Dorsolateral prefrontal cortex (tissue), 122 donors: ENCODE measurements at places on chromosomes 7 and 10.

GRCh38 chr7:77579797-77580196, 42.7 kb downstream of the PTPN12 start:
- DNase-seq = no peak

DNA sequence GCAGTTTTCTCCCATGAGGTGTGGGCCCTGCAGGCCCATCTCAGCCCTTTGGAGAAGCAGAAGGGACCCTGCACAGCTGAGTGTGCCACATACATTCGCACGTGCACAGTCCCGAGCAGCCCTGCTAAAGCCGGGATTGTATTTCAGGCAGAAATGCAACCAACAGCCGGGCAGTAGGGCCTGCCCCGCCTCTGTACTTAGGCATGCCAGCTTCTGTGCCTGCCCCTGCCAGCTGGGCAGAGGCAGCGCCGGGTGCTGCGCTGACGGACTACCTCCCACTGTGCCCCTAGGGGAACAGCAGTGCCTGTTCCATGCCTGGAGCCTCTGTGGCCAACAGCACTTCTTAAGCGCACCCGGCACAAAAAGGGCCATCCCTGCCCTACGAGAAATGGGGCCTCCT, 170.3 kb downstream of the NEURL1 start:
- peak; percentile 84 for DNase-seq

GRCh38 chr10:31025142-31025541, 6.5 kb downstream of the ZNF438 start:
- no peak for DNase-seq

DNA sequence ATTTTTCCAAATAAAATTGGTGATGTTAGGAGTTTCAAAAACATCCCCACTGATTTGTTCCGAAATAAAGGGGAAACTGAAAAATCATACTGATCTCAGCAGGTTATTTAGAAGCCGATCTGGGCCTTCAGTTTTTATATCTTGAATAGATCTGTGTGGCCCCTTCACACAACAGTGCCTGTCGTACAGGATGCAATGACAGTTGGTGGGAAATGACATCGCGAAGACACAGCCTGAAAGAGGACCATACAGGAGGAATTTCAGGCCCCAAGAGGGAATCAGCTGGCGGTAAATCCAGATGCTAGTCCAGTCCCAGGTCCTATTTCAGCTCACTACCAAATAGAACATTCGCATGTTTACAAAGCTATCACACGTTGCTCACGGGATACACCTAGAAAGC, 3.0 kb downstream of the H2BK1 start:
- DNase-seq = no peak

DNA sequence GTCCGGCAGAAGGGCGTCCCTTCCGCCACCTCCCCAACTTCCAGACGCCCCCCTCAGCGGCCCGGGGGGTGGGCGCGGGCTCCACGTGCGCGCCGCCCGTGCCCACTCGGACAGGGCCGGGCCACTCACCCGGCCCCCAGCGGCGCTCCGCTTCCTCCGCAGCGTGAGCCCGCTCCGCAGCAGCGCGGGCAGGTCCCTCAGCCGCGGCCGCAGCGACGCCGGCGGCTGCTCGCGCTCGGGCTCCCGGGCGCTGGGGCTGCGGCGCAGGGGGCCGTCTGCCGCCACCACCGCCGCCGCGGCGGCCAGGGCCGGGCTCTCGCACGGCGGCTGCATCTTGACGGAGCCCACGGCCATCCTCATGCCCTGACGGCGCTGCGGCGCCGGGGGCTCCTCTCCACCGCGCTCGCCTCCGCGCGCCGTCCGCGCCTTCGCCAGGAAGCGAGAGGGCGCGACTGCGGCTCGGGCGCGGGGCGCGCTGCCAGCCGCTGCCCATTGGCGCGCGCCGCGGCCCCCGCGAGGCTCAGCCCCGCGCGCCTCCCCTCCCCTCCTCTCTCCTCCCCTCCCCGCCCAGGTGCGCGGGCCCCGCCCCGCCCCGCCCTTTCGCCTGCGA, at the start of gene RAPGEF5:
Gene RAPGEF5 (minus strand): TSS at position 454 of the 610 bp plus-strand sequence. CDS start 94 bp downstream, at position 360.
- DNase-seq = peak; percentile 61

GRCh38 chr7:117011419-117012260, 58.3 kb downstream of the ST7 start:
- DNase-seq = no peak

DNA sequence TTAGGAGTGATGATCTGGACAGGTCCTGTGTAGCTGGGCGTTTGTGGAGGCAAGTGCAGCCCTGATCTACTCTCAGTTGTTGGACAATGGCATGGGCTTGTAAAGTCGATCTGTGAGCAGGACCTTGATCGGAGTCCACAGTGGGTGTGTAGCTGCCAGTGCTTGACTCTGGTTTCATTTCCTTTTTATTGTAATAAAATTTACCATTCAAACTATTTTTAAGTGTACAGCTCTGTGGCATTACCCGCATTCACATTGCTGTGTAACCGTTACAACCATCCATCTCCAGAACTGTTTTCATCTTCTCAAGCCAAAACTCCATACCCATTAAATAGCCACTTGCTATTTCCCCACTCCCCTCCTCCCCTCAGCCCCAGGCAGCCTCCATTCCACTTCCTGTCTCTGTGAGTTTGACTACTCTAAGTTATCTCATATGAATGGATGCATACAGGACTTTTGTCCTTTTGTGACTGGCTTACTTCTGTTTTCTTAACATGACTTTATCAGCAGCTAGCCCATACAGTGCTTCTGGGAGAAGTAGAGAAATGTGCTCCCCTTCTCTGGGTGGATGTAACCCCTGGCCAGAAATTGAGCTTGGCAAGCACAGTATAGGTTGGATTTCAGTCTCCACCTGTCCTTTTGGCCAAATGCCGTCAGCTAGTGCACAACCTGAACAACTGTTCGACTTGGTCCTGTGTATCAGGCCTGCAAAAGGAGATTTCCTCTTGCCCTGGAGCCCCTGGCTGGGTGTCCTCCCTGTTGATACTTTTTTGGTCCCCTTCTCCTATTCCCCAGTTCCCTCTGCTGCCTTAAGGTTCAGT, 180.0 kb downstream of the LRMDA start:
- DNase-seq = no peak

GRCh38 chr7:33650828-33651227, 254.5 kb upstream of the BMPER start:
- DNase-seq = no peak

GRCh38 chr7:98713165-98713810, 96.2 kb downstream of the NPTX2 start:
- DNase-seq = no peak

DNA sequence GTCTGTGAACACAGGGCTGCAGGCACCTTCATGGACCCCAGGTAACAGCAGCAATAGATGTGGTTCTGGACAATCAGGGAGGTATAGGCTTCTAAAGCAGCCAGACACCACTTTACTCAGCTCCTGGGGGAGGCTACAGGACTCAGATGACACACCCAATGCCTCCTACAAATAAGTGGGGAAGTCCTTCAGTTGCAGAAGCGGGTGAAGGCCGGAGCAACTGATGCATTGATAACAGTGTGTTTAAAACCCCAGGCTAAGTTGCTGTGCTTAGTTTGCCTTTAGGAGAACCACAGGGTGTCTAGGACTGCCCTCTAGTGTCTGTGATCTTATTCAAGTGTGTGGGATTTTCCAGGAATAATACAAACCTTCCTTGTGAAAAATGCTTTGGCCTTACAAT, 5.9 kb upstream of the ITGA8 start:
- no peak for DNase-seq

DNA sequence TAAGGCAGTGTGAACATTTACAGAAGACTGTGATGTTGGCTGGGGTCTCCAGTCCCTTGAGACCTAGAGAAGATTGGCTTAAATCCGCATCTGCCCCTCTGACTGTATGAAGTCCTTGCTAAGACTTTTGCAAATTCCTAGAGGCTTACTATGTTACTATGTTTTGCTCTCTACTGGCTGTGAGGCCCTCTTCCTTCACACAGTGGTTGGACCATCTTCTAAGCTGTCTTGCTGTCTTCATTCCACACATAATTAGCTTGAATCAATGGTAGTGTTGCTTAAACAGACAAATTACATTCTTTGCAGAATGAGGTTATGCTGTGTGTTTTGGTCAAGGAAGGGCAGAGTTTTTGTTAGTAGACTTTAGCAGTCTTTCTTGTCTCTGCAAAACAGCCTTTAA, 658.0 kb downstream of the TYW1 start:
- DNase-seq = no peak

DNA sequence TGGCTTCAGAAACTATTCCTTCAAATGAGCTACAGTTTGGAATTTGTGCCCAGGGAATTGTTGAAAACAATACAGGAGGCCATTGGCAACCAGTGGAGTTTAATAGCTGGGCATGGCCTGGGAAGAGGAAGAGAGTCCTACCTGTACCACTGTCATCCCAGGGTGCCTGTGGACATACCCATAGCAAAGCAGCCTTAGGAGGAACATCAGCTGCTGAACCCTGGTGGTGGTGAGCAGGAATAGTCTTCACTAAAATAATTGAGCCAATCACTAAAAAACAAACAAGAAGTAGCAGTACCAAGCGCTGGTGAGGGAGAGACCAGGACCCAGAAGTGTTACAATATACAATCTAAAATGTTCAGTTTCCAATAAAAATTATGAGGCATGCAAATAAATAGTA, 14.5 kb downstream of the IGFBP1 start:
- no peak for DNase-seq

DNA sequence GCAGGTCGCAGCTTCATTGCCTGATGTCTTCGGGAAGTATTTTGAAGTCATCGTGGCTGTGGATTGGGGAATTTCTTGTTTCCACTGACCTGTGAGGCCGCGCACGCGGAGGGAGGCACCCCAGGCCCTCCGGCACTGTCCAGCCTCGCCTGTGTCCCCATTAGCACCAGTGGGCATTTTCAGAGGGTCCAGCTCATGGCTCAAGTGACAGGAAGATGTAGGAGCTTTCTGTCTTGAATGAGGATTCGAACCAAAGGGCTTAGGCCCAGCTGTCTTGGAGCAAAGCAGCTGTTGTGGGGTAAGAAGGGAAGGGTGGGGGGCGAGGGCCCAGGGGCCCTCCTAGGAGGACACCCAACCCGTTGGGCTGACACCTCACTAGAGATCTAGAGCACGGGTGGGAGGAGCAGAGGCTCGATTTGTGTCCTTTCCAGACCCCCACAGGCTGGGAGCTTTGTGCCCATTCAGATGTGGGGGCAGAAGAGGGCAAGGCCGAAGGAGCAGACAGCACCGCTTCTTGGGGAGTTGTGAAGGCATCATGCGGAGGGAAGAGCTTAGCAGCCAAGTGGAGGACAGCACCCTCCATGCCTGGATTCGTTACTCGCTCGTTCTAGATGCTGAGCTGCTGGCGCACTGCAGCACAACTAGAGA, 914 bp downstream of the ZNF37A start:
- DNase-seq = no peak

DNA sequence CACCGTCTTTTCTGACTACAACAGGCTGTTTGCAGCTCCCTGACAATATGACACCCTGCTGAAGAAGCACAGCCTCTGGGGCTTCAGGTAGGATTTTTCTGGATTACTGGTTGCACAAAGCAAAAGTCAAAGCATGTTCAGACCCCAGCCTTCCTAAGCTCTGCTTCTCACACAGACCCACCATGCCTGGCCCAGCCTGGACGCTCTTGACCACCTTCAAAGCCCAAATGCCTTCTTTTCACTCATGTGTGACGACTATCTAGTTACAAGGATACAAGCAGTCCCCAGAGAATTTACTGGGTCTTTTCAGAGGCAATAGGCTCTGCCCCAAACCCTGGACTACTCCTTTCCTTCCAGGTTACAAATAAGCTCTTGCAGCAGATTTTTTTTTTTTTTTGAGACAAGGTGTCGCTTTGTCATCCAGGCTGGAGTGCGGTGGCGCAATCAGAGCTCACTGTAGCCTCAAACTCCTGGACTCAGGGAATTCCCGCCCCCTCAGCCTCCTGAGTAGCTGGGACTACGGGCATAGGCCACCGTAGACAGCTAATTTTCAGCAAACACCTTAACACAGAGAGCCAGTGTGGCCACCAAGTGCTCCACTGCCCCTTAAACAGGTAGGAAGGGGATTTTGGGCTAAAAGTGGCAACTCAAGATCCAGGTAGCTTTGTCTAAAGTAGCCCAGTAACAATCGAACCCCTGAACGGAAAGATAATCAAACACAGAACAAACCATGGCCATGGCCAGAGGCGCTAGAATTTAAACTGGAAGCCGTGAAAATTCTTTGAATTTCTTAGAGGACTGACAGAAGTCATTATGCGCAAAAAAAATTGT, 16.2 kb downstream of the SVIL start:
- no peak for DNase-seq

DNA sequence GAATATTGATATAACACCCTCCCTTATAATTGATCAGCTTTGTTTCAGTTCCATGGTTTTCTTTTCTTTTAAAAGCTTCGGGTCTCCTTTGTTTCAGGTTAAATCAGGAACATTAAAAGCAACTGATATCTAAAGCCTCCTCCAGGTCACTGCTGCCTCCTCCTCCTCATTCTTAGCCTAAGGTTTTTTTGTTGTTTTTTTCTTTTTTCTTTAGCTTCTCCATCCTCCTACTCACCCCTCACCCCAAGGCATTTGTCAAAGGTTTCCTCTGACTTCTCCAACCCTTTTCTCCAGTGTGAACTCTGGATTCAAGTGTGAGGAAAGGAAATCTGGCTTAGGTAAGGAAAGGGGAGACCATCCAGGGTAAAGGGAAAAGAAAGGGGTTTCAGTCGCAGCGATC, 420.2 kb upstream of the NFE2L3 start:
- no peak for DNase-seq

DNA sequence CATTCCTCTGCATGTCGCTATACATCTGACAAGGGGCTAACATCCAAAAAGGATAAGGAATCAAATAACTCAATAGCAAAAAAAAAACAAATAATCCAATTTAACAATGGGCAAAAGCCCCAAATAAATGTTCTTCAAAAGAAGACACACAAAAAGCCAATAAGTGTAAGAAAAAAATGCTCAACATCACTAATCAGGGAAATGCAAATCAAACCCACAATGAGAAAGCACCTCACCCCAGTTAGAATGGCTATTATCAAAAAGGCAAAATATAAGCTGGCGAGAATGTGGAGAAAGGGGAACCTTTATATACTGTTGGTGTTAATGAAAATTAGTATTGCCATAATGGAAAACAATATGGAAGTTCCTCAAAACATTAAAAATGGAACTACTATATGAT, 14.3 kb downstream of the ARHGAP12 start:
- DNase-seq = no peak

DNA sequence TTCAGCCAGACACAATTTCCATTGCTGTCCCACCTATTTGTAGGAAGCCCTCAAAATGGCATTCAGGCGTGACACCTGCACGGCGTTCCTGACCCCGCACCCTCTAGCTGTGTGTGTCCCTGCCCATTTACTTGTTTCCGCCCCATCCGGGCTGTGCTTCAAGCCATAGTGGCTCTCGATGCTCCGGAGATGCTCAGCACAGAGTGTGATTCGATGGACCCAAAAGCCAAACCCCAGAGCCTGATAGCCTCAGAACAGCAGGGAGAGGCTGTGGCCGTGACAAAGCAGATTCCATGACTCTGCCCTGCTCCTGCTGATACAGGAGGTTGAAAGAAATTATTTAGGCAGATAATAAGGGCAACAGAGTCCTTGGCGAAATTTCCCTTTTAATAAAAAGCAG, 13.4 kb downstream of the BUD31 start:
- DNase-seq = no peak

GRCh38 chr10:16195178-16195769, 241.5 kb upstream of the PTER start:
- DNase-seq = no peak

GRCh38 chr7:79461660-79462059, 8.2 kb upstream of the MAGI2 start:
- DNase-seq = no peak
